ENCODE measurements at places on chromosomes 4 and X.

GRCh38 chrX:139931646-139932072 lies 1.2 kb downstream of the ATP11C start:
- DNase-seq, result no peak

- no peak for DNase-seq
Measured at GRCh38 chr4:26407476-26407875, 82.8 kb downstream of the CCKAR start.

- no peak for DNase-seq
Measured at GRCh38 chrX:69607616-69608015, 8.3 kb upstream of the EDA start.

GRCh38 chrX:63922221-63922620 lies 137.2 kb upstream of the ARHGEF9 start:
- no peak for DNase-seq

GRCh38 chr4:140091305-140091704 lies 62.7 kb downstream of the MAML3 start:
- DNase-seq, result no peak

- DNase-seq, result no peak
Measured at GRCh38 chr4:40931238-40931637, 181.5 kb downstream of the NSUN7 start.

GRCh38 chr4:36249610-36250009 lies 5.3 kb upstream of the ARAP2 start:
- DNase-seq, result no peak

DNA sequence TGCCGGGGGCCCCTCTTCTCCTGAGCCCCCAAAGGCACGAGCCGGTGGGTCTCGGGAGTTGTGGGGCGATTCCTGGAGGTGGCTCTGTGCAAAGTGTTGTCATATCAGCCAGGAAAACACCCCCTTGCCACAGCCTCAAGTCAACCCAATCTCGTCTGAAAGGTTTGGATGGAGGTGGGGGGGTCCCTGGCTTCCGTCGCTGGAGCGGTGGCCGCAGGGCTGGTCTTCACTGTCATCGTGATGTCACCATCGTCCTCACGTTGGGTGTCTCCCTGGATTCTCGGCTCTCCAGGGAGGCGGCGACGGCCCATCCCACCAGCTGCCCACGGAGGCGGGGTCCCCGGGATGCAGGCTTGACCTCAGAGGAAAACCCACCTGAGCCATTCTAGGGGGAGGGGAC lies 38.3 kb upstream of the PPP2R3B start:
- no peak for DNase-seq

- no peak for DNase-seq
Measured at GRCh38 chr4:136032391-136032790, 1499.9 kb downstream of the PCDH18 start.

- DNase-seq, result no peak
Measured at GRCh38 chrX:39440799-39441284, 639.6 kb downstream of the MID1IP1 start.

DNA sequence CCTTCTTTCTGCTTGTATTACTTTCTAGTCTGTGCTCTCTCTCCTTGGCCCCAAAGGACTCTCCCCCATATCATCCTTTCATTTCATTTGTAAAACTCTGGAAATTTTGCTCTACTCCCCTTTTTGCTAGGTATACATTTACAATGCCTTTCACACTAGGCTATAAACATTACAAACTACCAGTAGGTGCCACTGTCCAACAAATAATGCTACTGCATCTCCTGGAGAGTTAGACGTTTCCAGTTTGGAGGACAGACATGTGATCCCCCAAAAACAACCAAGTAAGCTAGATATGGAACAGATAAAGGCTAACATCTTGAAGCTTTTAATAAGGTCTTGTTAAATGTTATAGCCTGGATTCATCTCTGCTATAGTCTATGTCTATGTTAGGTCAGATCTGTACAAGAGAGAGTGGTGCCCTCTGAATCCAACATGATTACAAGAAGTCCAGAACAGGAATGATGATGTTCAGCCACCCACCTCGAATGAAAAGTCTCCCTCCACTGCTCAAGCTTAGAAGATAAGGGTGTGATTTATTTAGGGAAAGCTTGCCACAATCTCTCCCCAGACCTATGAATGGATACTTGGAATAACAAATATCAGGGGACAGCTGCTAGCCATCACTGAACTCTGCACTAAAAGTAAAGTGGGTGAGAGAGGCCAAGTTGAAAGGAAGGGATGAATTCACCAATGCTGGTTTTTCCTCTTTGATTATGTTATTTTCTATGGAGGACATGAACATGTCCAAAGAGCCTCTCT lies 14.3 kb downstream of the CBR4 start:
- no peak for DNase-seq

GRCh38 chr4:51923343-51923742 lies 80.4 kb downstream of the DCUN1D4 start:
- DNase-seq, result no peak

DNA sequence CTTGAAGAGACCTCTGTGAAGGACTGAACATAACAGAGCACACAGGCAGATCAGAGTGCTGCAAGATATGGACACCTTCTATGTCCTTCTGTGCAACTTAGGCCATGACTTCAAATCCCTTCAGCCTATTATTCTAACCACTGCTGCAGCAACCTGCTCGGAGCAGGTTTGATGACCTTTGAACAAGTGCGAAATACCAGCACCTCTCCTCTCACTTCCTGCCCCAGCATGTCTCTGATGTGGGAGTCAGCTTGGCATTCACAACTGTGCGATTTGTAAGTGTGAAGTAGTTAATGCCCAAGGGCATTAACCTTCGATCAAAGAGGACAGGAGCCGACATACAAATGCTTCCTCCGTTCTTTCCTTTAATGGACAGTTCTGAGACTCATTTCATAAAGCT lies 1.6 kb upstream of the EXOC1 start:
- DNase-seq, result no peak

DNA sequence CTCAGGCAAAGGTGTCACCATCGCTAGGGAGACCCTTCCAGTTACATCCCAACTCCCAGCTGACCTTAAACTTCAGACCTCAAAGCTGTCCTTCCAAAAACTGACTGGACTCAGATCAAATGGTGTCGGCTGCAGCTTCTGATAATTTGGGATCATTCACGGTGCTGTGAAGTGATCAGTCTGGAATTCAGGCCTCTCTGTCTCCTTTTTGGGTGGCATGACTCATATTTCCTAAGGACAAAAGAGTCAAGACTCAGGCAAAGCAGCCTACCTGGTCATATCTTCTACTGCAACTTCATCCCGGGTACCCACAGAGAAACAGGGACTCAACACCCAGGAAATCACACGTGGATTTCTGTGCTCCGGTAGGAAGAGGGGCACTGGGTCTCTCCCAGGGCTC lies 87.6 kb downstream of the SORCS2 start:
- no peak for DNase-seq

DNA sequence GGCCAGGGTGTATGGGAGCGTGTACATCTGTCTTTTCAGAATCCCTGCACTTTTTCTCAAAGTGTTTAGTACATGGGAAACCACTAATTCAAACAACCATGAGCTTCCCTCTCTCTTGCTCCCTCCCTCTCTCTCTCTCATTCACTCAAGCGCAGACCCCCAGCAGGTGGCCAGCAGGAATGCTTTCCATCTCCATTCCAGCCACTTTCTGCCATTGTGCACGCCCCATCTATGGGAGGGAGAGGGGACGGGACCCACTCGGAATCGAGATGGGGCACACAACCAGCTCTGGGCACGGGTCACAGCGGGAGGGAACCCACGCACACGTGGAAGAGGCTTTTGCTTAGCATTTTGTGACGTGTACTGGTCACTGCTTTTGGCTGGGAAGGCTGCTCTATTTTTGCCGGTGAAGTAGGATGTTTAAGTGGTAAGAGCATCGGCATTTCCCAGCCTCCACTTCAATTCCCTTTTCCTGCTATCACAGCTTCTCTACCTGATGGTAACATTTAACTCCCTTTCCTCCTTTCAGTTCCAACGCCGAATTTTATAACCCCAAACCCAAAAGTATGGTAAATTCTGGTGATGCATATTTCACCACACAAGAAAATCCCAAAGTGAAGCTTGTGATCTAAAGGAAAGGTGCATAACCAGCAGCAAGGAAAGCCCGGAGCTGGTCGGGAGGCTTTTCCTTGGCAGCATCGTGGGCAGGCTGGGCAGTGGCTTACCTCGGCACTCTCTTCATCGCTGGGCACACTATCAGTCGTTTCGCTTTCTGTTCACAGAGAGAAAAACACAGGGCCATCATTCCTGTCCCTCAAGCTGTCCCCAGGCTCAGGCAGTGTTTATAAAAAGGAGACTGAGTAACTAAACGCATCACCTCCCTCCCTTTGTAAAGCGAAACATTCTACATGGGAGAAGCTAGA lies 84.1 kb downstream of the IRF2 start:
- DNase-seq, result no peak

GRCh38 chrX:115970718-115971117 lies 199.8 kb upstream of the AGTR2 start:
- no peak for DNase-seq

DNA sequence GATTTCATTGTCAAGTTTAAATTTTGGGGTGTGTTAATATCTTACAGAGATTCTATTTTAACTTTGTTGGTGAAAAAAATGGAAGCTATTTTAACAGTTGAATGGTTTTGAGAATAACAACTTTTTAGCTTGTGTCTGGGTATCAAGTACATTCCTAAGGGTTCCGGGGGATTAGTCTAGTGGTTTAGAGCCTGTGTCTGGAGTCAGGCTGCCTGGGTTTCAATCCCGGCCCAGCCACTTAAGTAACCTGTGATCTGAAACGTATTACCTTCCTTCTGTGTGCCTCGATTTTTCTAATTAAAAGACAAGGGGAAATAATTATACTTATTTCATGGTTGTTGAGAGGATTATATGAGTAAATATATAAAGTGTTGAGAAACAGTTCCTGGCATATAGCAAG lies 288.6 kb upstream of the NR3C2 start:
- no peak for DNase-seq

DNA sequence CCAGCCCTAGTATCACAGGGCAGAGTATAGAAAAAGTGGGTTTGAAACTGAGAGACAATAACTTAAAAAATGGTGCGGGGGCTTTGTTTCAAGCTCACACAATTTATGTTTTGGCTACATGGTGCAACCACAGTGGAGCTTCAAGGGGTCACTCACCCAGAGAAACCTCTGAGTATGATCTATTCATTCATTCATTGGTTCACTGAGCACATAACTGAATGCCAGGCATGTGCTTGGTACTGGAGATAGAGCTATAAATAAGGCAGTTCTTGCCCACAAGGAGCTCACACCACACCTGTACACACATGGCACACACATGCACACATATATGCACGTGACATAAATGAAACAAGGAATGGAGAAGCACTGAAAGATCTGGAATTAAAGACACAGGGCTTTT lies 171.4 kb downstream of the NHS start:
- DNase-seq, result no peak

- no peak for DNase-seq
Measured at GRCh38 chr4:156322592-156322991, 368.9 kb upstream of the CTSO start.

GRCh38 chrX:2464677-2465166 lies 36.1 kb downstream of the DHRSX start:
- no peak for DNase-seq

- no peak for DNase-seq
Measured at GRCh38 chr4:184529283-184529682, 54.9 kb upstream of the IRF2 start.

- DNase-seq, result no peak
Measured at GRCh38 chr4:138406876-138407275, 164.7 kb upstream of the SLC7A11 start.

GRCh38 chrX:68758671-68759070 lies 70.2 kb upstream of the EFNB1 start:
- DNase-seq, result no peak

DNA sequence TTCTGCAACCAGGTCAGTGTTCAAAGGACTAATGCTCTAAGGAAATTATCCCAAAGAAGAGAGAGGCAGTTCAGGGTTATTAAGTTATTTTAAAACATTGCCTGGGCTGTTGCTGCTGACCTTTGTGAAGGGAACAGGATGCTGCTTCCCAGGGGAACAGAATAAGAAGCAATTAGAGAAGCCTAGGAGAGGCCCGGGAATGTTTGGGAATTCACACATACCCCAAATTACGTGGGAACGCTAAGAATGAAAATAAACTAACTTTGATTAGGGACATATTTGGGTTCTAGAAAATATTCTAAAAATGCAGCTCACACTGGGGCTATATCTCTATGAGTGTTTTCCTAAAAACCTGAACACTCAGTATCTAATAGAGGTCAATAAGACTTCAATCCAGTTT lies 243.1 kb upstream of the FTHL17 start:
- DNase-seq, result no peak

- DNase-seq, result no peak
Measured at GRCh38 chr4:118282692-118283091, 70.1 kb downstream of the PRSS12 start.

GRCh38 chr4:2786794-2787229 lies 6.1 kb upstream of the SH3BP2 start:
- DNase-seq, result no peak

DNA sequence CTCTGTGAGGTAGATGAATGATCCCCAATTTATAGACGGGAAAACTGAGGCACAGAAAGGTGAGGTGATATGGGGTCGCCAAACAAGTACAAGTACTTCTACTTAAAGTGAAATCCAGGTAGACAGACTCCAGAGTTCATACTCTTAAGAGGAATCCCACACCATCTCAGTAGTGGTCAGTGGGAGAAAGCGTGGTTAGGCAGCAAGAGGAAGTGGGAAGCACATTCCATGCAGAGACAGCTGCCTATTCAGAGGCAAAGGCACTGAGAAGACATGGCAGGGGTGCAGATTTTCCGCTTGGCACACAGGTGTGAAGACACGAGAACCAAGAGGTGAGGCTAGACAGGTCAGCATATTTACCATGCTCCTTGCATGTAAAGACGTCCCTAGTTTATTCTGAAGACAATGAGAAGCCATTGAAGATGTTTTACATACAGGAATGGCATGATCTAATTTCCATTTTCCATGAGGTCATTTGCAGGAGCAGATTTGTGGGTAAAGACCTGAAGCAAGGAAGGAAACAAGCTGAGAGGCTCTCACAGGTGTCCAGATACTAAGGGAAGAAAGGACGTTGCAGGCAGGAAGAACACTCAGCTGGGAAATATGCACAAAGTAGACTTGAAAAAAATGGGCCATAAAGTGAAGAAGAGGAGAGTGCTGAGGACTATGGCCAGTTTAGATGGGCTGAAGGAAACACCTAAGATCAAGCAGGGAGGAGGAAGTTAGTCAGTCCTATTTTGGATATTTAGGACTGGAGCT lies 17.3 kb upstream of the CLNK start:
- DNase-seq, result no peak

GRCh38 chr4:110190249-110190648 lies 8.2 kb downstream of the ELOVL6 start:
- no peak for DNase-seq

GRCh38 chrX:100615005-100615404 lies 21.6 kb downstream of the TSPAN6 start:
- no peak for DNase-seq

DNA sequence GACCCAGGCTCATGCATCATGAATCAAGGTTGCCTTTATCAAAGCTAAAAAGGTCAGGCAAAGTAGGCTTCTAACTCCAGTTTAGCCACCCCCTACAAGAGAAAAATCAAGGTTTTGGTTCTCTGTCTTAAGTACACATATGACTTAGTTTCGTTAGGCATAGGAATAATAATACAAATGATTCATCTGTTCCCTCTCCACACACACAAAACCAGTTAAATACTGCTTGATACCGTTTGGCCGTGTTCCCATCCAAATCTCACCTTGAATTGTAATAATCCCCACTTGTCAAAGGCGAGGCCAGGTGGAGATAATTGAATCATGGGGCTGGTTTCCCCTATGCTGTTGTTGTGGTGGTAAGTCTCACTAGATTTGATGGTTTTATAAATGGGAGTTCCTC lies 226.2 kb downstream of the HS6ST2 start:
- no peak for DNase-seq
